ENCODE measurements at places on chromosomes 2 and 18.

GRCh38 chr2:230809677-230810251, 55.0 kb upstream of the ITM2C start:
- DNase-seq: no peak

- DNase-seq: no peak
Observed at GRCh38 chr2:42777883-42778805, 14.2 kb upstream of the OXER1 start.

DNA sequence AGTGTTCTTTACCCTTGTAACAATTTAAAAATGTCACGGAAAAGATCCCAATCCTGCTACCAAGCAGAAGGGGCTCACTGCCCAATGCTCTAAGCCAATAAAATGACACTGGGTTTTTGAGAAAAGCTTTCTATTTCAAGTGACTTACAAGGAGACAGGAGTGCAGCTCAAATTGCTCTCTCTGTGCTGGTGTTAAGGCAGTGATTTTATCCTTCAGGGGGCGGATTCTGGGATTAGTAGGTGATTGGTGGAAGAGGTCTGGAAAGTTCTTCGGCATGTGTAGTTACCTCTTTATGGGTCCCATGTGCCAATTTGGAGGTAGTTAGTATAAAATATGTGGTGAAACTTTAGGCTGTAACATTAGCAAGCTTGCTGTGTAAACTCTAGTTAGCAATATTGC, 27.4 kb upstream of the MCM6 start:
- DNase-seq: no peak

DNA sequence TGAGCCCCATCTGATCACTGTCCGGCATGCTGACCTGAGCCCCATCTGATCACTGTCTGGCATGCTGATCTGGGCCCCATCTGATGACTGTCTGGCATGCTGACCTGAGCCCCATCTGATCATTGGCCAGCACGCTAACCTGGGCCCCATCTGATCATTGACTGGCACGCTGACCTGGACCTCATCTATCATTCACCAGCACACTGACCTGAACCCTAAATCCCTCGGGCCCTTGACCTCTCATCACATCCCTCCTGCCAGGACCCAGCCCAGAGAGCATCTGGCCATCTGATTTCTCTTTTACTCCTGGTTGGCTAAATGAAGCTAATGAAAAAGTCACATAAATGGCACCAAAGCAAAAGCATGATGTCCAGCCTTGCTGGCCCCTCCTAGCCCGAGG, 207.1 kb downstream of the NDUFA10 start:
- no peak for DNase-seq

- DNase-seq: no peak
Observed at GRCh38 chr2:223227338-223227737, 175.3 kb downstream of the KCNE4 start.

GRCh38 chr2:175282886-175283285, 101.4 kb upstream of the ATP5MC3 start:
- DNase-seq: no peak

DNA sequence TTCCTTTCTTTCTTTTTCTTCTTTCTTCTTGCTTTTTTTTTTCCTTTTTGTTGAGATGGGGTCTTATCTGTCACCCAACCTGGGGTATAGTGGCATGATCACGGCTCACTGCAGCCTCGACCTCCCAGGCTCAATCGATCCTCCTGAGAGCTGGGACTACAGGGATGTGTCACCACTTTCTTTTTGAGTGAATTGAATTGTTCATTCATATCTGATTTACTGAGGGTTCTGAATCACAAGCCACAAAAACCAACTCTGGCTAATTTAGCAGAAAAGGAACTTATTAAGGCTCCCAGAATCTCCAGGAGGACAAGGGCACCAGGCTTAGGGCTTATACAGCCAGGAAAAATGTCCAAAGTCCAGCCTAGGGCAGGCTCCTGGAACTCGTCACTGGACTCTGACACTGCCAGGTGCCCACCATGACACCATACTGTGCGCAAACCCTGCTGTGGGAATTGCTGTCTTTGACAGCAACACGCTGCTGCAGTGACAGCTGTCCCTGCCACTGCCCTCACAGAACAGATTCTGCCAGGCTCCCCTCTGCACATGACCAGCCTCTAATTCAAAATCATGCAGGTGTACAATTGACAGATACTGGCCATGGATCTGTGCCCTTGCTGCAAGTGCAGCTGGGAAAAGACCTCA, 42.9 kb upstream of the EML6 start:
- no peak for DNase-seq

All from choroid plexus epithelial cell (primary cell).